ENCODE measurements at places on chromosomes 2 and 18.

DNA sequence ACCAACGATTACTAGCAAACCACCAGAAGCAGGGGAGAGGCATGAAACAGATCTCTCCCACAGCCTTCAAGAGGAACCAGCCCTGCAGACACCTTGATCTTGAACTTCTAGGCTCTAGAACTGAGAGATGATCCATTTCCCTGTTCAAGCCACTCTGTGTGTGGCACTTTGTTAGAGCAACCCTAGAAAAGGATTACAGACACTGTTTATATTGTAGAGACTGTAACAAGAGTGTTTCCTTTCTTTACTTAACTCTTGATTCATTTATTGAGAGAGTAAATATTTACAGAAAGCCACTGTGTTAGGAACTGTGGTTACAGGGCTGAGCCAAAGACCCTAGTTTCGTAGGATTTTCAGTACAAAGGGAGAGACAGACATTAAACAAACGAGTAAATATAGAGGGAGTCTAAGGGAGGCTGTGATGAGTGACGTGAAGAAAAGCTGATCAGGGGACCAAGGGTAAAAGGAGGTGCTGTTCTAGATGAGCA, 10.9 kb downstream of the CCDC68 start:
- DNase-seq, result no peak

GRCh38 chr2:240595381-240596079, 9.0 kb downstream of the CAPN10 start:
- no peak for DNase-seq

- no peak for DNase-seq
These were observed 244.7 kb upstream of the MMADHC start for GRCh38 chr2:149832324-149832723.

GRCh38 chr2:68127358-68128242, 30.1 kb upstream of the PNO1 start:
- no peak for DNase-seq

DNA sequence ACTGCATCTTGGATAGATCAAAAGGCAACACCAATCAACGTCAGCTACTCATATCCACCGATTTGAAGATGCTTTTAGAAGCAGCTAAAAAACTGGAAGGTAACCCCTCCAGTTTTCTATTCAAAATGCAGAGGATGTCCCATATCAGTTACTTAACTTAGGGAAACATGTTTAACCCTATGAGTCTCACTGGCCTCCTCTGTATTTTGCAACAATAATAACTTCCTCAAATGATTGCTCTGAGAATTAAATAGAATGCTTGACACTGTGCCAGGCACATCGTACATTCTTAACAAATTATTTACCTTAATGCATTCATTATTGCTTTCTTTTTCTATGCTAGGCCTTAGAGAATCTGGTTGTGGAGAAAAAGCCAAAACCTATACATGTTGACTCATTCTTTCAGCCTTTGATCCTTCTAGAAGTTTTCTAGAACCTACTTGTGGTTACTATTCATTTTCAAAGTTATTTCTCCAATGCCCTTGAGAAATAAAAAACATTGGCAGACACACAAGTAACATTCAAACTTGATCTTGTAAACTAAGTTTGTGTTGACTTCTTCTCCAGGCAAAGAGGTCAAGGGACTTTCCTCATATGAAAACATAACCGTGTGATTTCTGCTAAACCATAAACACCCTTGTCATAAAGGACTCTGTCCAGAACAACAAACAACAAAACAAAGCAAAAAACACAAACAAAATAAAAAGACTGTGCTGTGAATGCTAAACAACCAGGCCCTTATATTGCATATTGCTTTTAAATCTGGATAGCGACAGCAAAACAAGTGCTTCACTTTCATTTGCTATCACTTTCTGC, 4.6 kb downstream of the DOCK10 start:
- DNase-seq, result no peak

GRCh38 chr2:35821675-35822074, 533.9 kb upstream of the CRIM1 start:
- DNase-seq, result no peak

DNA sequence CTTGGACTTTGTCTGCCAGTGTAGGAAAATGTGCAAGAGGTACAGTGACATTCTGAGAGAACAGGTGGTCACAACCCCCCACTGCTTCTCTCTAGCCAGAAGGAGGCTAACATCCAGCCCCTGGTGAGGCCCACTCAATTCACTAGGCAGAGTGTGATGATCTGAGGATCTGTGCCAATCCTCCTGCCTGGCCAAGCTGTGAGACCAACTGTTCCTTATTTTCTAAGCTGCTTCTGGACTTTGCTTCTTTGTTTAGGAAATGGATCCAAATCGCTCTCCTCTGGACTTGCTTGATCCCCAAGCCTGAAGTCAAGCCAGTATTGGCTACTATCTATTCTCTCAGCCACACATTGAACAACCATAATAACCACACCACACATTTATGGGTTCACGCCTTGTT, 202.8 kb downstream of the PIK3C3 start:
- no peak for DNase-seq

GRCh38 chr18:77148289-77148688, 15.7 kb upstream of the MBP start:
- DNase-seq, result no peak

- no peak for DNase-seq
These were observed 2012.3 kb upstream of the PIK3C3 start for GRCh38 chr18:39942702-39943101.

GRCh38 chr2:54206596-54206995, 49.4 kb downstream of the TSPYL6 start:
- no peak for DNase-seq

DNA sequence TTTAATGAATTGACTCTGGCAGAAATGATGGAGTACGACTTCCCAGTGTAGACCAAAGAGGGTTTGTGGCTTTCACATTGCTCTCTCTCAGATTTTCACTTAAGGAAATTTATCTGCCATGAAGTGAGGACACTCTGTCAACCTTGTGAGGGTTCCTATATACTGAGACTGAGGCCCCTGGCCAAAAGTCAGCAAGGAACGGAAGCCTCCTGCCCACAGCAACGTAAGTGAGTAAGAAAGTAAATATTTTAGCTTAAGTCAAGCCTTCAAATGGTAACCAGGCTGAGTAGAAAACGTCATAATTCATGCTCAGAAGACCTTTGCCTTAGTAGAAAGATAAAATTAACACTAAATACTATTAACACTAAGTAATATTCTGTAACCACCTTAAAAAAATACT, 1080.5 kb upstream of the ACVR2A start:
- DNase-seq, result no peak

- DNase-seq, result no peak
These were observed 21.0 kb downstream of the SPOPL start for GRCh38 chr2:138522556-138522955.

GRCh38 chr2:234288974-234289455, 207.9 kb downstream of the ARL4C start:
- DNase-seq, result peak; percentile 57

DNA sequence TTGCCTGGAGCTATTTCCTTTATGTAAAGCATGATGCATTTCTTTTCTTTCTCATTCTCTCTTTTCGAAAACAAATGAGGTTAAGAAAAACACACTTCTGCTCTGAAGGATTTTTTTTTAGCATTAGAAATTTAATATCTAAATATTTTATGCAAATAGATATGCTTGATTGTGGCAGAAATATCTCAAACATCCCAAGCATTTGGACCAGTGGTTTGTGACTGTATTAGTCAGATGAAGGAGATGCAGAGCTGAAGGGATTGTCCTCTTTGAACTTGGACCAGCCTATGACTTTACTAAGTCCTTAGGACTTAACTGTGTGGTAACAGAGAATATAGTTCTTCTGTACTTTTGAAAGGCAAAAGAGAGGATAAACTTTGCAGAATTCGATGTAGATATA, 335.9 kb upstream of the NT5C1B start:
- no peak for DNase-seq

GRCh38 chr2:55102056-55102812, 52.0 kb upstream of the RTN4 start:
- no peak for DNase-seq

DNA sequence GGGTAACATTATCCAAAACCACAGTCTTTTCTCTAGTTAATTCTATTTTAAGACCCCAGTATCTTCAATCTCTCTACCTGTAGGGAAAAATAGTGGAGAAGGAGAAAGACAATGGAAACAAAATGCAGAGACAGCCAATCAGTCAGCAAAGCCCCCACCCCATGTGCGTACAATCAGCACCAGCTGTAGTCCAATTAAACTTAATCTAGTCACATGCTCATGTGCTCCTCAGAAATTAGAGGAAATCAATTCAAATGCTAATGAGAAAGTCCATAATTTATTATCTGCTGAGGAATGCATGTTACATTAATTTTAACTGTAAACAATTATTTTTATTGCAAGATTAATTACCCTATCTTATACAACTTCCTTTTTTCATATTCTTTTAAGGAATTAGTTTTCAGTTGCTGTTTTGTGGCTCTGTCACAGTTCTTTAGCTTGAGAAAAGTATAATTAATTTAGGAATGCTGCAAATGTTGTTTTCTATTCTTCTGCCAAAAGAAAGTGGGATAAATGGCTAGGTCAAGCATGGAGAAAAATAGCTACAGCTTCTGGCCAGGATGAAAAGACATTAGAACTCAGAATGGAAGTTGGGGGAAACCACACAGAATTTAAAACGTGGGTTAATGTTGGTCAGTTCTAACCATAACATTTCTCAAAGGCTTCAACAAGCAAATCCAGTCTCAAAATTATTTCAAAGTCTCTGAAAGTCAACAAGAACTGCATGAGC, 232.4 kb upstream of the HNRNPA3 start:
- DNase-seq, result no peak

DNA sequence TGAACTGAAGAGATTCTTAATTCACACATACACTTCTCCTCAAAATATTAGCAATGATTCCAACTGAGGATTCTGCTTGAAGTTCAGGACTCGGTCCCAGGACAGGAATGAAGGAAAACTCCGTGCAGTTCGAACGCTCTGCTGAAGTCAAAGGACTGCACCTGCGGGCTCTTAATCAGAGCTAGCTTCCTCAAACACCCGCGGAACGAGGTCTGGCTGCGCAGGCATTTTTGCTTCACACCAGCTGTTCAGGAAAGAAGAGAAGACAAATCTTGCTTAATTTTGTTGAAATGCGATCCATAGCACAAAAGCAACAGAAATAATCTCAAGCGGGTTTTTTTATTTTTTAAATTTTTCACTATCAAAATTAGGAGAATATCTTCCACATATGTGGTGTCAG, 175.6 kb downstream of the LAMA1 start:
- DNase-seq, result no peak

- DNase-seq, result no peak
These were observed 332.7 kb upstream of the POU3F3 start for GRCh38 chr2:104521247-104521646.

DNA sequence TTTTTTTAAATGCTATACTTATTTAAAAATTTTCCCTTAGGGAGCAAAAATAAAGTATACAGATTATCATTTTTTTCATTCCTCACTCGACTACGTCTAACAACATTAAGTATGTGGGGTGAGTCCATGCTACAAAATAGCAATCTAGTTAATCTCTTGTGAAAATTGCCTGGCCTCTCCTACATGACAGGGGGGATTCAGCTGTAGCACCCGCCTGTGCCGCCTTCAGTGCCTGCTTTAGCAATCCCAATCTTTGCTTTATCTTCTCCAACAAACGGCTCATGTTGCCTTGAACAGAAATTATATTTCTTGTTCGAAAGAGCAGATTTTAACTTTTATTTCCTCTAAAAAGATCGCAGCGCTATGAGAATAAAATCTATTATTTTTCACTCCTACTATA, 2.4 kb upstream of the SOX11 start:
- DNase-seq, result no peak

DNA sequence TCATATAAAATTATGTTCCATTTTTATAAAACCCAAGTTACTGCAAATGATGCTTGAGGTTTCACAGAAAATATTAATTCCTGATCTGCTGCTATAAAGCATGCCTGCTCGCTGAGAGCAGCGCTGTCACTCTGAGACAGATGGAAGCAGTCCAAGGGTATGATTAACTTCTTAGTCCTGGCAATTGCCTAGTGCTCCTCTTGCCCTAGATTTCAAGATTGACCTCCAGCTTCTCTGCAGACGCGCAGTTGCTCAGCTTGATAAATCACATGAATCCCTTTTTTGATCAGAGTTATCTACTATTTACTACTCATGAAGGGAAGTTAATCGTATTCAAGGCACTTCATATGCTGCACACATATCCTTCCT, 154.6 kb upstream of the REV1 start:
- DNase-seq, result no peak

- no peak for DNase-seq
These were observed 63.2 kb downstream of the RRM2 start for GRCh38 chr2:10185755-10186154.

GRCh38 chr2:20635113-20635510, 15.8 kb downstream of the HS1BP3 start:
- DNase-seq, result no peak

GRCh38 chr2:69389271-69389670, 2.2 kb upstream of the GFPT1 start:
- DNase-seq, result no peak

GRCh38 chr2:40556739-40557138, 104.8 kb upstream of the SLC8A1 start:
- no peak for DNase-seq

DNA sequence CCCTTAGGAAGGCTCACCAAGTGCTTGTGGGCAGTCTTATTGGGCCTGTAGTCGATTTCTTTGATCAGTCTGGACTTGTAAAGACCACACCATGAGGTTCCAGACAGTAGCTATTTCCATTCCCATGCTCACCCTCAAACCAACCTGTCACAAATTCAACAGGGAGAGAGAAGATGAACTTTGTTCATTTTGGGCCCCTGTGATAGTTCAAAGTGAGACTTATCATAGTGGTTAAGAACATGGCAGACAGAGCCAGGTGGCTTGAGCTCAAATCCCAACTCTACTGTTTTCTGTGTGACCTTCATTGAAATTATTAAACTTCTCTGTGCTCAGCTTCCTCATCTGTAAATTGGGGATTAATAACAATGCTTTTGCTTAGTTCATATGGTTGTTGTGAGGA, 53.9 kb upstream of the CTLA4 start:
- DNase-seq, result no peak

Measured in stimulated activated CD4-positive, alpha-beta T cell treated with anti-CD3 and anti-CD28 coated beads, TNF-alpha, amount 100 ng/mL, for 1 hour (primary cell).